Left cardiac atrium (tissue), 4 donors: ENCODE measurements at places on chromosomes 1 and 21. TPM values are rescaled to one million over a fixed set of nuclear protein-coding genes. Genes with fewer than 3 reads are reported as not detected.
A peak's percentile ranks its signal among the peaks of the same experiment; 100 is the strongest.

DNA sequence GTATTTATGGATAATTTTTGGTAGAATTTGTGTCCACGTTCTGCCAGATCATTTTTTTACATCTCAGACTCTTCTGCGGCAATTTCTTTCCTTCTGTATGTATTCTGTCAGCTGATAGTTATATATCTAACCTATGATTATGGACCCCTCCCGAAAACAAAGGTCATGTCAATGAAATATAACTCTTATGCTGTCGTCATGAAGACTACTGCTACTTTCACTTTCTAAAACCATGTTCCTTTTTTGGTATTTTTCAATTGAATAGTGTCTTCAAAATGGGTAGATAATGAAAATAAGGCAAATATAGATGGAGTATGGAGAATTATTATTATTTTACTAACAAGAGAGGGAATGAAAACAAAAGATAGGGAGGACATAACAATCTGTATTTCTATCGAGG, 3.2 kb downstream of the ANGPTL1 start:
- DNase-seq = no peak

The MAP10 gene
- total RNA-seq = 2.5 TPM

GRCh38 chr1:201169971-201170532, 15.8 kb upstream of the TMEM9 start:
- DNase-seq = no peak

The SLC2A5 gene
- total RNA-seq = 3.8 TPM

The AVPR1B gene
- not detected for total RNA-seq

DNA sequence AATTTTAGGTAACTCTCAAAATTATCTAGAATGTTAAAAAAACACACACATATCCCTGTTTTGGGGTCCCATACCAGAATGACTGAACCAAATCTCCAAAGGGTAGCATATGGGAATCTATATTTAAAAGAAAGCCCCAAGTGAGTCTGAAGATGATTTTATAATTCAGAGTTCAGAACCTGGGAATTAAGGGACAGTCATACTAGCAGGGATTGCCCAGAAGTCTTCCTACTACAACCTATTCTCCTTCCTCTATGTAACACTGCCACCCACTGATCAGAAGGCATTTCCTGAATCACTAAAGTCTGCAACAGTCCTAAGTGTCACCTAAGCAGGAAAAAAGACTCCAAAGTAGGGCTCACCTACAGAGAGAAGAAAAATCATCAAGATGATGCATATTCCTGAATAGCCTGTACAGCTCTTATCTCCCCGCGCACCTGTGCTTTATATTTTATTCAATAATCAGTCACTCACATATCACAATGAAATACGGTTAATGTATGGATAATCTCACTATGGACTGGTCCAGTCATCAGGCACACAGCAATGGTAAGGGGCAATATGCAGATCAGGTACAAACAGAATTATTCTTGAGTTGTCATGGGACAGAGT, 4.9 kb downstream of the RGS1 start:
- DNase-seq = no peak

The SLC45A3 gene
- total RNA-seq = 1.3 TPM

The FAM72B gene
- 0.68 TPM for total RNA-seq

GRCh38 chr1:3537359-3537758, 73.9 kb downstream of the MEGF6 start:
- DNase-seq = no peak

GRCh38 chr1:2609319-2610035, 22.9 kb downstream of the PRXL2B start:
- peak; percentile 15 for DNase-seq

DNA sequence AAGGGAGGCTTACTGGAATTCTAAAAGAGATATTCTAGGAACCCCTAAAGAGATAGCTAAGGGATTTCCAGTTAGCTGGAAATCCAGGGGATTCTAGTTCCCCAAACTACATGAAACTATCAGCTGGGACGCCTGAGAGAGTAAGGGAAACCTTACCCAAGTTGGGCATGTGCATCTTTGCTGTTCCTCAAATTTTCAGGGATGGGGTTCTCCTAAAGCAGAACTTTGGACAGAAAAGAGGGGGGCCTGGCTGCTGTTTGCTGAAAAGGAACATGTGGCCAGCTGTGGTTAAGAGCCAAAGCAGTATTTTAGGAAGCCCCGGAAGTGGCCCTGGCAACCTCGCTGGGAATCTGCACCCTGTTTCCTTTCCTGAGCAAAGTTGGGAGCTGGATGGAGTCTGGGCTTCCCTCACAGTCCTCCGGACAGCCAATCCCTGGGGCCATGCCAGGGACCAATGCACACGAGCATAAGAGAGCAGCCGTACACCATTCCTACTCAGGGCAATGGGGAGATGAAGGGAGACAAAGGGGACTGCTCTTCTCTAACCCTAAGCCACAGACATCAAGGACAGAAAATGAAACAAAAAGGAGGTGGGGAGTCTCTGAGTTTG, 154.3 kb downstream of the PLXNA2 start:
- DNase-seq = no peak

DNA sequence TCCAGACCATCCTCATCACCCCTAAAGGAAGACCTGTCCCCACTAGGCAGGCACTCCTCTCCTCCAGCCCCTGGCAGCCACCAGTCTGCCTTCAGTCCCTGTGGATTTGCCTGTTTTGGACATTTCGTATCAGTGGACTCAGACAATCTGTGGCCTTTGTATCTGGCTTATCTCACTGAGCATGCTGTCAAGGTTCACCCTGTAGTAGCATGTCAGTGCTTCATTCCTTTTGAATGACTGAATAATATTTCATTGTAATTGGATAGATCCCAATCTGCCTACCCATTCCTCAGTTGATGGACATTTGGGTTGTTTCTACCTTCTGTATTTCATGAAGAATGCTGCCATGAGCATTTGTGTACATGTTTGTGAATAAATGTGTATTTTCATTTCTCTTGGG, 32.9 kb upstream of the RNF187 start:
- DNase-seq = no peak

The ADAM30 gene
- not detected for total RNA-seq

DNA sequence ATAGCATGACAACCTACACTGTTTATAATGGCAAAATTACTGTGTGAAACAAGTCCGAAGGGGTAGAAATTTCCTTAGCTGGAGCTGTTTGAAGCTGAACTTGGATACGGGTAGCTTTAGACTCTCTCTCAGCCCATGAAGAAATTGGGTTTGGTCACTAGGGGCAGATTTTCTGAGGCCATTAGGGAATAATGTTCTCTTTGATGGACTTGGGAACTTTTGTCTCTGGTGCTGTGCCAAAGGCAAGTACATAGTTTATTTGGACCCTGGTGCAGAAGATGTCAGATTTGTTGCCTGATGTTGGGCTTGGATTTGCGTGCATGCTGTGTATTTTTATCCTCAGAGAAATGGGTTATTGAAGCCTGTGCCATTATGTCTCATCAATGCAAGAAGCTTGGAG, 109.6 kb downstream of the VPS13D start:
- no peak for DNase-seq

DNA sequence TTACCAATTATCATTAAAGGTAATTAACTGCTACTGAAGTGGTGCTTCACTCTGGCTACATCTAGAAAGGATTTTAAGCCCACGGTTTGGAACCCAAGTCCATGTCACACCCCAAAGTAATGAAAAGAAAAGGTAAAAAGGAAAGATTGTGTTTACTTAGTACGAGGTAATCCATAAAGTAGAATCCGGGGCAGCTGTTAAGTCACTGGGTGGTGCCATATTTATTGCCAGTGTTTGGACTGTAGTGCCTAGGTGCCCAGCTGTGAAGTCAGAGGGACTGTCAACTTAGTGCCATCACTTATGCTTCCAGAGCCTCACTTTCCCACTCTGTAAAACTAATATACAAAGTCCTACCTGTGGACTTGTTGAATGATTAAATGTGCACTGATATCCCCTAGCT, 52.2 kb upstream of the GRHL3 start:
- DNase-seq = no peak

GRCh38 chr21:38671773-38672172, 134.0 kb upstream of the ETS2 start:
- DNase-seq = no peak

DNA sequence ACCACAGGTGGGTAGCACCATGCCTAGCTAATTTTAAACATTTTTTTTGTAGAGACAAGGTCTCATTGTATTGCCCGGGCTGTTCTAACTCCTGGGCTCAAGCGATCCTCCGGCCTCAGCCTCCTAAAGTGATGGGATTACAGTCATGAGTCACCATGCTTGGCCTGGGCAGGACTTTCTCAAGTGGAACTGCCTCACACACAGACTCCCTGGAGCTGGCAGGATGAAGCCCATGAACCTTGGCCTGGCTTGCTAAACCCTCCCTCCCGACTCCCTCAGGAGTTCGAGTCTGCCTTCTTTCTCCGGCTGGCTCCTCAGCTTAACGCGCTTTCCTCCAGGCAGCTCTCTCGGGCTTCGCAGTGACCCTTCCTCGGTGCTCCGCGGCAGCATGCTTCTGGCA, 7.7 kb upstream of the ECE1 start:
- DNase-seq = peak; percentile 77

DNA sequence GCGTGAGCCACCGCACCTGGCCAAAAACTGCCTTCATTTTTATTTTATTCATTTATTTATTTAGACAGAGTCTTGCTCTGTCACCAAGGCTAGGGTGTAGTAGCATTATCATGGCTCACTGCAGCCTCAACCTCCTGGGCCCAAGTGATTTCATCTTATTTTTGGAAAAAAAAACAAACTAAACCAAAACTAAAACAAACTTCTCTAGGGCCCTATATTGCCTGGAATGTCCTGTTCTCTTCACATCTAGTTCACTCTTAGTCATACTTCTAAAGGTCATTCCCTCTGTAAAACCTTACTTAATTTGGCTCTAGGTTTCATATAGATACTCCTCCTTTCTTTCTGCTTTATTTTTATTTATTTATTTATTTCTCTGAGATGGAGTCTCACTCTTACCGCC, 15.6 kb downstream of the RPS27 start:
- DNase-seq = no peak

DNA sequence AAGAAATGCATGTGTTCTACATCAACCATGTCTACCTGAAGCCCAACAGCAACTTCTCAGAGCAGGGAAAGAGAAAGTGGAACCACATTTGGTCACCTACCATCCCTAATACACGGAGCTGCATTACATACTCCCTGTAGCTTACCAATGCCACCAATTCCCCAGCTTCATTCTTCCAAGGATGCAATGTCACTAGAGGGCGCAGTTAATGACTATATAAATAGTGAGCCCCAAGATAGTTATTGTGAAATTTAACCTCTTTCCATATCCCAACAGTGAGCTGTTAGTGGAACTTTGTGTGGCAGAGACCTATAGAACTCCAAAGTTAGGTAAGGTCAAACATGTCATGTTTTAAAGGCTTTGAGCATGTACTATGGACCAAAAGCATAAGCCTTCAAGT, 618.3 kb downstream of the SMYD3 start:
- DNase-seq = no peak

The TRIM67 gene
- total RNA-seq = 0.16 TPM

The MEX3A gene
- total RNA-seq = 0.42 TPM

GRCh38 chr1:164801246-164801731, 242.3 kb downstream of the PBX1 start:
- DNase-seq = no peak

DNA sequence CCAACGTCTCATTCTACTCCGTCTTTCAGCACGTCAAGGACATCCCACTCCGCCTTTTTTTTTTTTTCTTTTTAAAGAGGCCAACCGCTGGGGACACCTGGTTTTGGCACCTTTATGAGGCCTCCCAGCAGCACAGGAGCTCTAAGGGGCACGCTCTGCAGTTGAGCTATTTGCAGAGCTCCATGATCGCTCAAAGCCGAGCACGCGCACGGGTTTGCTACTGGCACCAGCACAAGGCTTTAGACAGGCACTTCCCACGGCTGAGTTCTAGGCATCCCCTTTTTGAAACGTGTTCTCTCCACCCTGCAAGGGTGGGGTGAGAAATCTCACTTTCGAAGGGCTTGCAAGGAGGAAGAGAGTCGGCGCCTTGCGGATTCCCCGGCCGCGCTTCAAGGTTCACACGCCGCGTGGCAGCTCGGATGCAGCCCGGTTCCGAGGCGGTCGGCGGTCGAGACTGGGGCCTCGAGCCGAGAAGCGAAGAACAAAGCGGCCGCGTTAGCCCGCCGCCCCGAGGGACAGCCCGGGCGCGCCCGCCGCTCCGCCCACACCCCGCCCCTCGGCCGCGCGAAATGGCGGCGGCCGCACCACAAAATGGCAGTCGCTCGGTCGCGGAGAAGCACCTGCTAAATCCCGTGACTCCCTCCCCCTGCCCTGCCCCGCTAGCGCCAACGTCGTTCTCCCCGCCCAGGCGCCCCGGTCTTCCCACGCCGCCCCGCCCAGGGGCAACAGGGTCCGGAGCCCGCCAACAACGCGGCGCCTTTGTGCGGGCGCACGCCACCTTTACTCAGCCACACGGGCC, 12.9 kb upstream of the SPEN start:
- DNase-seq = peak; percentile 91

DNA sequence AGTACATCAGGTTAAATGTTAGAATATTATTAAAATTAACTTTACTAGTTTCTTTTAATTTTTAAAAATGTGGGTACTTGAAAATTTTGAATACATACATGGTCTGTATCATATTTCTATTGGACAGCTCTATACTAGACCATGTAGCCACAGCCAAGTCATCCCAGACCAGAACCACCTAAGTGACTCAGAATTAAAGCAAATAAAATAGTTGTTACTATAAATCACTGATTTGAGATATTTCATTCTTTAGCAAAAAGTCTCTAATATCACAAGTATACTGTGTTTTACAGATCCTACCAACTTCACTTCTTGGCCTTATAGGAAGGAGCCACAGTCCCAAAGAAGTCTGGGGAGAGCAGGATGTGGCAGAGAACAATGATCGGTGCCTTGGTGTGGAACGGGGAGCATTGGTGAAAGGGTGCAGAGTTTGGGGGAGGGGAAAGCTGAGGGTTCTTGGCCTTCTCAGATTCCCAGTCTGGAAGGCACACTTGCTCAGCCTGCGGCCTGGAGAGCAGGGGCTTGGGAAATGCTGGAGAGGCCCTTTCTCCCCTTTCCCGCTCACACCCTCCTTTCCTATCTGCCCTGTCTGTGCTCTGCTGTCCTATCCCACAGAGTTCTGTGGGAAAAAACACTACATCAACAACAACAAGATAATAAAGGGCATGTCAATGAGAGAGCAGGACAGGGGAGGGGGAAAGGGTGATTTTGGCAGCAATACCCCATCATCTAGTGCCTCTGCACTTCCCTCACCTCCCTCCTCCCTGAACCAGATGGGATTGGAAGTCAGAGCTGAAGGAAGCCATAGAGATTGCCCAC, 122.1 kb downstream of the NGF start:
- peak; percentile 24 for DNase-seq
